Activated CD8-positive, alpha-beta T cell treated with anti-CD3 and anti-CD28 coated beads, Interleukin-2, amount 10 ng/mL, durations not matched to agents 7 days and 5 days (primary cell): ENCODE measurements at places on chromosomes 5 and 9. TPM values are rescaled to one million over a fixed set of nuclear protein-coding genes. Genes with fewer than 3 reads are reported as not detected.

Gene FOXD4L5
- 0.16 TPM for total RNA-seq

Gene TNFAIP8
- 127 TPM for total RNA-seq

Gene PCDHGB2
- total RNA-seq, result 0.13 TPM

Gene ARHGEF37
- 1.4 TPM for total RNA-seq

Gene SH3PXD2B
- 0.23 TPM for total RNA-seq

Gene SPINK4
- not detected for total RNA-seq
